Omental fat pad (tissue), 4 donors: ENCODE measurements at places on chromosomes 5 and 9. TPM values are rescaled to one million over a fixed set of nuclear protein-coding genes. Genes with fewer than 3 reads are reported as not detected.

The MAT2B gene
- 55.0 TPM for total RNA-seq

The EFNA5 gene
- total RNA-seq, result 26.3 TPM

The LRRC14B gene
- total RNA-seq, result not detected

The PCDHA7 gene
- 1.4 TPM for total RNA-seq

The C5orf58 gene
- not detected for total RNA-seq

The IL3 gene
- total RNA-seq, result not detected

The PCDHB8 gene
- total RNA-seq, result 0.63 TPM
